Activated CD4-positive, alpha-beta memory T cell treated with anti-CD3 and anti-CD28 coated beads for 36 hours (primary cell): ENCODE measurements at places on chromosomes 5 and 9.

GRCh38 chr5:148452499-148453193, 68.9 kb downstream of the FBXO38 start:
- no peak for DNase-seq

DNA sequence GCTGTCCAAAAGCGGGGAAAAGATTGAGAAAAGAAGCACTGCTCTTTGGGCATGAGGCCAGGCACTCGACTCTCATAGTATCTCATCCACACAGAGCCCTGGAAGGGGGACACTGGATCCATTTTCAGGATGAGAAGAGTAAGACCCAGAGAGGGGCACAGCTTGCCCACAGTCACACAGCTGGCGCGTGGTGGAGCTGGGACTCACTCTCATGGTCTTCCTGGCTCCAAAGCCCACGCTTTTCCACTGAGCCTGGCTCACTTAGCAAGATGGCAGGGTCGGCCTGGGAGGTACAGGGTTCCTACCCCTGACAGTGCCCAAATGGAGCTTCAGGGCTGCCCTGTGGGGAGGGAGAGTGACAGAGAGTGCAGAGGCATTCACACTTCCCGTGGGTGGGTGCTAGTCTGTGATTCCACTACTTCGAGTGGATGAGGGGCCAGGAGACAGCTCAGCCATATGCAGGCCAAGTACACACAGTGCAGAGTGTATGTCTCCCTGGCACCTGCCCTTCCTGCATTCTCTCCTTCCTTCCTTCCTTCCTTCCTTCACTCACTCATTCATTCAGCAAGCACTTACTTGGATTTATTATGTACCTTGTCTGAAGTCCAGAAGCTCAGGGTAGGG, 18.3 kb upstream of the IGFBPL1 start:
- DNase-seq = no peak

DNA sequence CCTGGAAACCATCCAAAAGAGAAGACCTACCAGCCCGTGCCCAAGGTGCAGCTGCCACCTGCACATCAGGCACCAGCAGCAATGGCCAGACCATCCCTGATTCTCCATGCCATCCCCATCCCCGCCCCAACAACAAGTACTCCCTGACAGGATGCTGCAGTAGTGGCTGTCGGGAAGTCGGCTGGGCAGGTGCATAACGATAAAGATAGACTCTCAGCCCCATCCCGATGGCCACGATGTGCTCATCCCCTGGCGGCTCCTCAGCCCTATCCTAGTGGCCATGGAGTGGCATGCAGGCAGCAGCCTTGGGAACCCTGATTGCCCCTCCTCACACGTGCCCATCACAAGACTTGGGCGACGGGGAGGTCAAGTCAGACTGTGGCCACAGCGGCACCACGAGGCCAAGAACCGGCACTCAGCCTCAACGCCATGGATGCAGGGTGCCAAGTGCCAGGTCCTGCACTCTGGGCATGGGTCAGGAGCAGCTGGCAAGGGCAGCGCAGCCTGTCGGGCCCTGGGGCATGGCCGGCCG, 368.8 kb upstream of the SPATA31A5 start:
- no peak for DNase-seq

DNA sequence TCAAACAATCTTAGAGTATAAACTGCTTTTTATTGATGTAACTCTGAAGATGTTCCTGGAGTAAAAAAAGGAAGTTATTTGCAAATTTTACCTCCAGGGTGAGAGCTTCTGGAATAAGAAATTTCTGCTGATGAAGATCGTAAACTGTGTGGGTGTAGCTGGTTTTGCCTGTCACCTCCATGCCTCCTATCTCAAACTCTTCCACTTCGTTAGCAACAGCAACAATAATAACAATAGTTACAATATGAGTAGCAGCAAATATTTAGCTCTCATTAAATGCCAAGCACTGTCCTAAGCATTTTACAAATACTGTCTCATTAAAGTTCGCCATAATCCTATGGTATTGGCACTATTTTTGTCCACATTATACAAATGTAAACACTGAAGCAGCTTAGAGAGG, 57.9 kb downstream of the GCNT1 start:
- DNase-seq = no peak

GRCh38 chr9:2288309-2288708, 273.2 kb downstream of the SMARCA2 start:
- DNase-seq = no peak

- DNase-seq = no peak
Observed at GRCh38 chr9:99563364-99563763, 258.3 kb upstream of the NR4A3 start.

DNA sequence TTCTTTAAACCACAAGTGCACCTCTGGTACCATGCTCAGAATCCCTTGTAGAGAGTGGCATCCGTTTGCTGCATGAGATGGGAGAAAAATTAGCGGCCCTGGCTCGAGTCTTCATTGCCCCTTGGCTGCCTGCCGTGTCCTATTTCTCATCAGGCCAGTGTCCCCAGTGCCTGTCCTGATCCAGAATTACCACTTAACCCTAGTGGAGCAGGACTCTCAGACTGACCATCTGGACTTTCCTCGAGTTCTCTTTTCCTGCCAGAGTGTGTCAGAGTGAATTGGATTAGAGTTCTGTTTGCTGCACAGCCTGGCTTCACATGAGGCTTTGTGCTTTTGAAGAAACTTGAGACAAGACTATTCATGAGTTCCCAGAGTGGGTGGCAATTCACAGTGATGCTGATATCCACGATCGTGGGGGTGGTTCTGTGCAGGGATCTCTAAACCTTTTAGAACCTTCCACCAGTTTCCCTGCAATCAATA, 92.6 kb downstream of the C9orf152 start:
- no peak for DNase-seq

DNA sequence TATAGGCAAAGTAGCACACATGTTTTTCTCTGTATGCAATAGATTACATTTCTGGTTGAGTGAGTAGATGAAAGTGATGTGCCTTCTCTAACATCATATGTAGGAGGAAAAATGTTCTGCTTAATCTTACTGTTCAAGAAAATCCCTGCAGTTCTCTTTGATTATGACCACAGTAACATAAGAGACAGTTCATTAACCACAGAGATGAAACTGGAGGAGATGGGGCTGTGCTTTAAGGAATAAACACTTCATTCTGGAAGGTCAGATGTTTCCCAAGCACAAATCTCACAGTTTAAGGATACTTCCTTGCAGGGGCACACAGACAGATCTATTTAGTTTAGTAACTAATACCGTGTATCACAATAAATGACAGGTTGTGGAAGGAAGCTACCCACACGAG, 150.2 kb downstream of the SEMA5A start:
- no peak for DNase-seq

GRCh38 chr9:65426231-65426630, 141.2 kb upstream of the FOXD4L5 start:
- no peak for DNase-seq

DNA sequence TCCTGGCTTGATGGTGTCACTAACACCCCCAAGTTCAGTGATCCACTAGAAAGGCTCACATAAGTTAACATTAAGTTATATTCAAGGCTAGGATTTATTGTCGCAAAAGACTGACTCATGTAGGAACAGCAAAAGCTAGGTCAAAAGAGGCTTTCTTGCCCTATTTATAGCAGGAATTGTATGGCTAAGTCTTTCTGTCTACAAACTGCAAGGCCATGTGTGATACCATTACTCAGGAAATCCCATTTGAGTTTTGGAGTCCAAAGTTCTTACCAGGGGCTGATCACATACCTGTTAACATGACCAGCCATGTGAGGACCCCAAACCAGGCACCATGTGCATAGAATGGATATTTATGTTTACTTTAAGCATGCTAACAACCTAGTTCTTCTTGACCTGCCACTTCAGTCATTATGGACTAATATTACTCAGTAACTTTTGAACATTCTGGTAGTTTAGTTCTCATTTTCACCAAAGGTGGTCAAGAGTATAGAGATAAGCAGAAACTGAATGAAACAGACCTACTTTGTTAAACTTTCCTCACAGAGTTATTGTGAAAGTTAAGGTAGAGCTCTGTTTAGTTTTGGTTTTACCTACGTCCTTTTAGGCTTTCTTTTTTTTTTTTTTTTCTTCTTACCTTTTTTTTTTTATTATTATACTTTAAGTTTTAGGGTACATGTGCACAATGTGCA, 281.1 kb downstream of the FER start:
- no peak for DNase-seq

DNA sequence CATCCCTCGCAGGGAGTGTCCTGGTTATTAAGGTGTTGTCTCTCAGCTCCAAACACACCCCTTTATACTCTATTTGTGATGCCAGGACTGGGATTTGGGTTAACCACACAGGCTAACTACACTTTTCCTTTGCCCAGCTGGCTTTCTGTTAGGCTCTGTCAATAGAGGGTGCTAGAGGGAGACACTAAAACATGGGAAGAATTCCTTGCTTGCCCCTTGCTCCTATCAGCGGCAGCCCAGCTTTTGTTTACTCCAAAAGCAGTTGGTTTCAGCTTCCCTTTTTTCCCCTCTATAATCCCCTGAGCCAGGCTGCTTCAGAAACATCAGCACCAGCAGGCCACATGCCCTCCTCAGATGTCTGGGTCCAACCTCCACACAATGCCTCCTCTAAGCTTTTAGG, 297.1 kb downstream of the KCTD16 start:
- DNase-seq = no peak

DNA sequence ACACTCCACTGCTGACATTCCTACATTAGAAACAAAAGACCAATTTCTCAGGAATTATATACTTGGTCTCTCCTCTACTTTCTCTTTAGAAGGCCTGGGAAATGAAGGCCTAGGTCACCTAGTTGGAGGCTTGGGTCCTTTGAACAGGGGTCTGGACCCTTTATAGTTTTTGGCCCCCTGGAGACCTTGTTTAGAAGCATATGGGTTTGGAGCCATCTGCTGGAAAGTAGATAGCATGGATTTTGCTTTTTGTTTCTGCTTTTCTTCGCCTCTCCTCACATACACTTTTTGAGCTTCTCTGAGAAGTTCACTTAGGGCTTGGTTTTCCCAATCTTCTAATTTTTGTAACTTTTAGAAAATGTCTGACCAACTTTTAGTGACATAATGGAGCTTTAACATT, 67.1 kb upstream of the CDK20 start:
- no peak for DNase-seq

DNA sequence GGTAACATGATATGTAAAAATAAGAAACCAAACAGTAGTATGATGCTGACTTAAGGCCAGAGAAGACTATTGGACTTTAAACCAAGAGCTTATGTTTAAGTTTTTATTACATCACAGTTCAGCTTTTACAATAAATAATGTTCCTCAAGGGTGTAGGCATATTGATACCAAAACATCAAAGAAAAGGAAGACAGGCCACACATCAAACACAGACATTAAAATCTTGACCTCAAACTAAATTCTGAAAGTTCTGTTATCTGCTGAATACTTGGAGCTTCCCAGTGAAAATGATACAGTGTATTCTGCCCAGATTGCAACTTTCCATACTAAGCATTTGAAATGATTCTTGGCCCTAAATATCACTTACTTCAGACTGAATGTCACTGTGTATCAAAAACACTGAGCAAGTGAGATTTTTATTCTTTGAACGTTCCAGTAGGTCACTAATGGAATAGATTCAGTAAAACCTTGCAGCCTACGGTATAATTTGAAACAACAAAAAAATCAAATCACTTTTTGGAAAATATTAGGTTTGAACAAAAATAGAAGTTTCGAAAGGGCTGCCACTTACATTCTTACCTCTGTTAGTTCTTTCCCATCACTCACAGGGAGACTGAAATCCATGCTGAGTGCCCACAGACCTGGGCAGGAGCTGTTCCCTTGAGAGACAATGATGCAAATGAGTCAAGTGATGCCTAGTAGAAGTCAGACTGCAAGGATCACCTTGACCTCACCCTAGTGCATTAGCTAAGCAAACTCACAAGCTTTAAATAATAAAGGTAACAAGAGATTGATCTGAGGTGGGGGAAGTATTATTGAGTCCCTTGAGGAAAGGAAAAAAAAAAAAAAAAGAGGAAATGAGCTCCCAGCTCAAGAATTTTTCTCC, 2.5 kb downstream of the LPAR1 start:
- no peak for DNase-seq

DNA sequence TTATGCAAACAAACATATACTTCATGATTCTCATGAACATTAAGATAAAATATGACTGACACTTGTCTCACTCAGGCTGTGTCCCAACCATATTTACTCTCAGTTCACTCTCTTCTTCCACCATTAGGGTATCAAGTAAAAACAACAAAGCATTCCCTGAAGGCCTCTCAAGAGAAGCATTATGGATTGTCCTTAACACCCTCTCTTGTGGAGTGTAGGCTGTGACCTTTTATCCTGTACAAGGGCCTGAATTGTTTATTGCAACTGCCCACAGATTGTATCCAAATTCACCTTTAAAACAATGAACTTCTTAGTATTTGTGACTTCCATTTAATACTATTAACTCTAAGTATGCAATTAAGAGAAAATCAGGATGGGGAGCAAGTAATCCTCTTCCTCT, 78.1 kb downstream of the RICTOR start:
- no peak for DNase-seq

DNA sequence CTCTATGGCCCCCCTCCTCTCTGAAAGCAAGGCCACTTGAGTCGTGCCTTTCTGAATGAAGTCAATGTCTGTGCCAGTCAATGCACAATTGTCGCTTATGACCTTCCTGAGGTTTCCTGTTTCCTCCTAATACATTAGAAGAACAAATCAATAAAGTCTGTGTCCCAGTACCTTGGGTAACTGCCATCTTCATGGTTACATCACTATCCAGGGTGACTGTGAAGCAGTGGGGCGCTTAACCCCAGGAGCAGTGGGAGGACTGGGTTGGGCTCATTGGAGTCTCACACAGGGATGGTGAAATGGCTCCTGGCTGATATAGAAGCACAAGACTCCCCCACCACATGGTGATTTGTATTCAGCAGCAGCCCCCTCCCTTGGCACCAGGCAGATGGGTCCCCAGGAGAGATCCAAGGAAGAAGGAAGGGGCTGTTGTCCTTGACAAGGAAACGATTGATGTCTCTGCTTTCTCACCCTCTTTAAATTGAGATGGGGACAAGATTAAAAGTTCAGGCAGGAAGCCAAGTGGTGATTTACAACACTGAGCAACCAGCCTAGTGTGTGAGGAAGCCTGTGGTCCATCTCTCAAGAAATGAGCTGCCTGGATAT, 261.9 kb upstream of the ZNF462 start:
- no peak for DNase-seq

DNA sequence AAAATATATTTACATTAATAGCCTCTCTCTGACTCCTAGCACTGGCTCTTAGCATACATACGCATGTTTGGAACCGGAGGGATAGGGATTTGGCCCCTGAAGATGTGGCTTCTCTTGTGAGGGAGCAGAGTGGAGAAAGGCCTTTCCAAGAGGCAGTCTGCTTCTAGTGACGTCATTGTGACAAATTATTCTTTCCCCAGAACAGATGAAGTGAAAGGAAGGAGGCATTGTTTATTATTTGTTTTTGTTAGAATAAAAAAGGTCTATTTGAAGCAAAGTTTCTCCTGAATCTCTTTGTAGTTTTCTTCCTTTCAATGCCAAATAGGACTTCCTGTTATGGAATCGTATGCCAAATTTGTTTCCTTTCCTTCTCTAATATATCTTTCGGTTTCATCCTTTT, 361.6 kb downstream of the ICE1 start:
- DNase-seq = no peak

GRCh38 chr9:135924628-135925338, 17.4 kb upstream of the CAMSAP1 start:
- DNase-seq = peak; percentile 64
